ENCODE measurements at places on chromosomes 3 and 15.

DNA sequence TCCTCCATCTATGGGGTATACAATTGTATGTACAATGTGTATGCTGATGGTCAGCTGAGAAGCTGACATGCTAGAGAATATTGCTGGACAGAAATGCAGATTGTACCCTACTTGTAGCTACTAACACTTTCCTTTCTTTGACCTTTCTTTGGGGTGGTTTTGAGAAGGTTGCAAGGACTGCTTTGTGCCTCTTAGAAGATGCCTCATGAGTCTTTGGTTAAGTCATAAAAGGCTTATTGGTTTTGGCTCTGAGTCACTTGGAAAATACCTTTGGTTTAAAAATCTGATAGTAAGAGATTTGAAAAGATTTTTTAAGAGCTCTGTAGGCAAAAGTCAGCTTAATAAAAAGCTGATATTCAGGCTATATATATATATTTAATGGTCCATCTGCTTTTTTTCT, 71.5 kb downstream of the ZMAT3 start:
- DNase-seq, result no peak

DNA sequence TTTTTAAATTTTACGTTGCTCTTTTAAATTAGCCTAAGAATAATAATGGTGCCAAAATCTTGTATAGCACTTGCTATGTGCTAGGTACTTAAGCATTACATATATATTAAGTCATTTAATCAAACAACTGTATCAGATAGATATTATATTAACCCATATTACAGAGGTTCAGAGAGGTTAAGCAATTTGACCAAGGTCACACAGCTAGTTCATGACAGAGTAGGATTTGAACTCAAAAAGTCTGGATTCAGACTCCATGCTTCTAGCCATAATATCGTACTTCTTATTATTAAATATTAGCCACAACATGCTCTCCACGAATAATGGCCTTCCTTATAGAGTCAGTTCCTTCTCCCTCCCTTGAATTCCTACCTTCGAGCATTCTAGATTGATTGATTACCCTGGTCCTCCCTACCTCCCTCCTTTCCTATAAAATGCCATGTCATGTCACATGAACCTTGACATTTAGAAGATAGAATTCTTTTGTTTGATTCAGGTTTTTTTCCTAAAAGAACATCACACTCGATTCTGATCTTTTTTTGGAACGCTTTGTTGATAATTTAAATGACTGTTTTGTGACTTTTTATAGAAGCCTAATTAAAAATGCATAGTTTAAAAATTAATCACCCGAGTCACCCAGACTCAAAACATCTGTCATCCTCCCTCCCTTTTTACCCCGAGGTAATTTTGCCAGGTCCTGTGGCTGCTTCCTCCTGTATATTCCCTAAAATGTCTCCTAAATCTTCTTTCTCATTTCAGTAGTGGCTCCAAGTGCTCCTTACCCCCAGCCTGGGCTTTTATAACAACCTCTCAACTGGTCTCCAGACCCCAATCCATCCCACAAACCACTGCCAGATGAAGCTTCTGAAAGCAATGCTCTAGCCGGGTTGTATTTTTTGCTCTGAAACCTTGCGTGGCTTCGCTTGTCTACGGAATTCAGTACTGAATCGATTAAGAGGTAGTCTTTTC, 8.5 kb upstream of the PSMD6 start:
- no peak for DNase-seq

- DNase-seq, result no peak
These were observed 10.8 kb upstream of the RARRES1 start for GRCh38 chr3:158742871-158743663.

- no peak for DNase-seq
These were observed 116.9 kb upstream of the LRRFIP2 start for GRCh38 chr3:37291275-37291700.

- DNase-seq, result no peak
These were observed 8.0 kb downstream of the IGSF10 start for GRCh38 chr3:151452841-151453240.

DNA sequence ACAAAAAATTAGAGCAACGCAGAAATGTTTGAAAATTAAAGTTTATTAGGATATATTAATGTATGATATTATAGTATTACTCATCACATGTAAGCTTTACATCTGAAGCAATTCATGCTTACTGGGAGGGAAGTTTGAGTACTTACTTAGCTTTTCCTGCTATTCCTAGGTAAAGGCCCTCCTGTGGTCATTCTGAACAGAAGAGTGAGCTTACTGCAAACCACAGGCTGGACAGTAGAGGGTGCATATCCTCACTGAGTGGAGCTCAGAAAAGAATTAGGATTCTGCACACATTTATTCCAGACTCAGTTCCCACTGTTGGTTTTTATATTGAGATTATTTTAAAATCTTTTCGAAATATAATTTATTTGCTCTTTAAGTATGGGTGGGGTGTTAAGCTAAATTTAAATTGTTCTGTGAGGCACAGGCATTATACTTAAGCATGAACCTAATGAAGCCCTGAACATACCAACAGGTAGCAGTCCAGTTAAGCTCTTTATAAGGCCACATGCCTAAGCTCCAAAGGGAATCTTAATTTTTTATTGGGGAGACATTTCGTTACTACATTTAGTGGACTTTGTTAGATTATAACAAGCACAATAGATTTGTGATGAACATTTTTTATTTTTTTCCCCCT, 10.2 kb downstream of the MRPS22 start:
- no peak for DNase-seq

DNA sequence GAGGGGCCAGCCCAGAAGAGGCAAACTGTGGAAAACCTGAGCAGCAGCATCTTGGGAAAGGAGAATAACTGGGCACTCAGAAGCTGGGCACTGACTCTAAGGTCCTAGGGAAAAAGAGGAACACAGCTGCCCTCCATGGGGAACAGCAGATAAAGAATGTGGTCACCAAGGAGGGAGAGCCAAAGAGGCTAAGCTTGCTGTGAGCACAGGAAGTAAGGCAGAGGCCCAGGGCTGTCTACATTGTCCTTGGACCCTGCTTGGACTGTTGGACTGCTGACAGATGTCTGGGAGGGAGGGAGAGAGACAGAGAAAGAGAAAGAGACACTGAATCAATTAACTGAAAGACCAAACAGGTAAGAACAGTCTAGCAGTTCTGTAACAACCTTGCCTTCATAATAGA, 4.5 kb upstream of the MNS1 start:
- DNase-seq, result no peak

DNA sequence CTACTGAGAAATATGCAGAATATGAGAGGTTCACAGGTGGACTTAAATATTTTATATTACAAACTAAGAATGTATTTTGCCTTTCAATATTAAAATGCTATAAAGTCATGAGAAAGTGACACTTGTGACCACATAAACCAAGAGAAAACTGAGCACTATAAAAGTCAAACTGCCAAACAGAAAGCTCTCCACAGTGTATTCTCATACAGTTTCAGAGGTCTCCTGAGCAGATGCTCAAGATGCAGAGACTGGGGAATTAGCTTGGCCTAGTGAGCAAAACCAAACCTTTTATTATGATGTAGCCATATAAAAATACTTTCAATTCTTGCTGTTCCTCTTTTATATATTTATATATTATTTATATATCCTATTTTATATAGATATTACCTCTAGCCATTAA, 227.8 kb downstream of the TBC1D5 start:
- no peak for DNase-seq

All from activated CD4-positive, alpha-beta T cell treated with anti-CD3 and anti-CD28 coated beads for 48 hours (primary cell).